ENCODE measurements at places on chromosomes 6 and 20.

DNA sequence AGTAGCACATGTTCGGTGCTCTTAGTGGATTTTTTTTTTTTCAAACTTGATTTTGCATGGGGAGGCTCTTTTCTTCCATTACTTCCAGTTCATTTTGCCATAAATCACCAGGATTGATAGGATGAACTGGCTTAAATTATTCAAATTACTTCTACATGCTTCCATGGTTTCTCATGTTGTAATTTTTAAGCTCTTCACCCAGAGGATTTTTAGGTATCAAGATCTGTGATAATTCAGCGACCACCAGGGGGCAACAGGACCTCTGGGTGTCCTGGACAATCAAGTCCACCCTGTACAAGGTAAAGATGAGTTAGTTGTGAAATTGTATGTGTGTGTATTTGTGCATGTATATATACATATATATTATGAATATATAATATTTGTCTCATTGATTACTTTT, 4.2 kb upstream of the EPHA7 start:
- DNase-seq, result peak; percentile 20

DNA sequence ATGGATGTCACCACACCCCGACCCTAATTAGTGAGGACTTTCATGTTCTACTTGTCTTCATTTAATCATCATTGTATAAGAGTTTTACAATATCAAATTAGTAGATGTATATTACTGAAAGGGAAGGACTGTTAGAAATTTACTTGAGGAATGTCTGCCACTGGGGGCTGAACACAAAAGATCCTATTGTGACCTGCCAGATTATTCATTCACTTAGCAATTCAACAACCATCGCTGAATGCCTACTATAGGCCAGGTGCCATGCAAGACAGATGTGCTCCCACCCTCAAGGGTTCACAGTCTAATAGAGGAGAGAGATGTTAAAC, 8.0 kb upstream of the RBCK1 start:
- no peak for DNase-seq

DNA sequence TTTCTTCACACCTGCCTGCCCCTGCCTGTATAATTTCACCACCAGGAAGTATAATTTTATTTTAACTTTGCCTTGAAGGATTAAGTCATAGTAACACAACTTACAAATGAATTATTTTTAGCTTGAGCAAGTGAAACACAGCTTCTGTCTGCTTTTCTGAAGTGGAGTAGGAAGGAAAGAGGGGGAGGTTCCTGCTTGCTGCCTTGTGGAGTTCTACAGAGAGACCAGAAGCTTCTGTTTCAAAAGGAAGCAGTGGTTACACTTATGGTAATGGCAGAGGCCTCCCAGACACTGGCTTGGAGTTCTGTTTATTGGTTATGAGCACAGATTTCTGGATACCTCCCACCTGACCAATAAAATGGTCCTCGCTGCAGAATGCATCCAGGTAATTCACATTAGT, 159.6 kb downstream of the TMEM200A start:
- no peak for DNase-seq

DNA sequence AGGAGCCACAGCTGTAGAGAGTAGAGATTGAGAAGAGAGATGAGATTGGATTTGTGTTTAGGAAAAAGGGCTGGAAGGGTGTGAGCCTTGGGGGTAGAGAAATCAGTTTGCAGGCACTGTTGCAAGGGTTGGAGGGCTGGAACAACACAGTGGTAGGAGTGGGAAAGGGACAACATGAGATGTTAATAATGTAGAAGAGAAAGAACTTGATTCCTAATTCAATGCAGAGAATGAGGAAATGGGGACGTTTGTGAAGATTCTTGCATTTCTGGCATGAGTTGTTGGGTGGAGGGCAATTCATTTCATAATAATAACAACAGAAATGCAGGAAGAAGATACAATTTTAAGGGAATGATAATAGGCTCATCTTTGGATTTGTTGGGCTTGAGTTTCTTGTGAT, 141.4 kb upstream of the TBX18 start:
- no peak for DNase-seq

DNA sequence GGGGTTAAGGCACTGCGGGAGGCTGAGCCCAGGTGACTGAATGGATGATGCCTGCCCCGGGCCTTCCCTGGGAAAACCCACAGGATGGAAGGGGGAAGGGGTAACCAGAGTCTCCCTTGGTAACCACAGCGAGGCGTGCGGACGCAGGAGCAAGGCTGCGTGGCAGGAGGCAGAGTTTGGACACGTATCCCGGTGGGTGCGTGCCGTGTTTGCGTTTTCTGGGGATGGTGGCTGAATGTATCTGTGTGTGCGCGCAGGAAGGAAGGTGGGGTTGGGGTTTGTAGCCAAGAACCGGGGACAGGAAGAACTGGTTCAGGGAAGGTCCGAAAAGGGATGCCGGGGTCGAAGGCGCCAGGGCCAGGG, 1.8 kb downstream of the MDGA1 start:
- peak; percentile 38 for DNase-seq

GRCh38 chr6:67630146-67630545, 1004.9 kb upstream of the ADGRB3 start:
- DNase-seq, result peak; percentile 1

DNA sequence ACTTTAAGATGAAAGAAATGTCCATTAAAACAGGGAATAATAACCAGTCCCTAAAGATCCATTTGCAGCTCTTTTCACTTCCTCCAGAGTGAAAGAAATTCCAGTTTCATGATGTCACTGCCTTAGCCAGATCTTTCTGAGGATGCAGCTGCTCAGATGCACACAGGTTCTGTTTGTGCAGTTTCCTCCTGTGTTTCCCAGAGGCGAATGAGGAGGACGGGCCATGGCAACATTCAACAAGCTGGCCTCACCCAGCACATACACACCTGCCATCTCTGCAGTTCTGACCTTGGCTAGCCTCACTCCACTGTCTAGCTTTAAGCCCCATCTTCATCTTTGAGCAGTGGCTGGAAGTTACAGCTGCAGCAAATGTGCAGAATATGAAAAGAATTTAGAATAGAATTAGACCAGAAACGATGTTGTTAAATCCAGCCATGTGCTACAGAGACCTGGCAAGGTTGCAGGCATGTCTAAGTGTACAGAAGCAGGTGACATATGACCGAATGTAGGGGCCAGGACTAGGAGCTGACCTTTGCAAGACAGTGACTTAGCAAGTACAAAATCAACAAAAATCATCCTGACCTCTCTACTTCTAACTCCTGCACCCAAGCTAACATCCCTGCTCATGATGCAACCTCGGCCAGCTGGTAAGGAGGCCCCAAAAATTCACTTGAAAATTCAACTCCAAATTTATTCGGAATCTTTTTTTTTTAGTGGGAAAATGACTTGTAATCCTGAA, 35.0 kb downstream of the FAM50B start:
- peak; percentile 80 for DNase-seq

- DNase-seq, result no peak
These were observed 138.3 kb upstream of the SGK1 start for GRCh38 chr6:134456226-134456625.

DNA sequence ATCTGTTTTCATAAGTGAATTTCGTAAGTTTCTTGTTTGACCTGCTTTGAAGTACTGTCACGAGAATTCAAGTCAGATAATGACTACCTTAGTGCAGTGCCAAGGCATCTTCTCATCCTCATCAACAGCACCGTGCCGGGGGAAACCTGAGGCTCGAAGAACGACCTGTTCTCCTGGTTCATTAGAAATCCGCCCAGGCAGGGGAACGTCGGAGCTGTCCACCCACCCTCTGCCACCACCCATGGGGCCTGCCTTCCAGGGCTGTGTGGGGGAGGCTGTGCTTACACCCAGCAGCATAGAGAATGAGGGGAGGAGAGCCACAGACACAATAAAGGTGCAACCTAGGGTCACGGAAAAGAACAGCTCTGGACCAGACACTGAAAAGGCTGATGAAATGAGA, 101.6 kb downstream of the RAMACL start:
- no peak for DNase-seq

GRCh38 chr6:31898383-31899011, 999 bp upstream of the EHMT2 start:
- peak; percentile 71 for DNase-seq

DNA sequence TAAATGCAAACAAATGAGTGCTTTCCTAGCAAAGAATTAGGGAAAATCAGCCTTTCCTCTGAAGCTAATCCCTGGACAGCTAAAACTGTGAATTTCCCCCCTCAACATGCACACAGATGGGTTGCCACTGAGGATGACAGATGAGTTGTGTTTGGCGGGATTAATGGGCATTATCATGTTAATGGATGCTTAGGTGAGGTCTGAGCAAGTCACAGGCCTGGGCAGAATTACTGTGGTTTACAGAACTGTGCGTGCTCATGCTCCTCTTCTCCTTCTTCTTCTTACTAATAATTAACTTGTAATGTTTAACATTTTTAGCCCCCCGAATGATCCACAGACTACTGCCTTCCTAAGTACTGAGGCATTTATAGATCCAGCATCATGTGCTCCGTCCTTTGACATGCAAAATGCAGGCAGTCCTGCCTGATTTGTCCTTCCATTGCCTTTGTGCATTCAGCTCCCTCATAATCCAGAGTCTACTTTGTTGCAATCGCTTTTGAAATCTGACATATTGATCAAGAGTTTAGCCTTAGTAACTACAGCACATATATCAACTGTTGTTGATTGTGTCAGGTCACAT, 753.4 kb upstream of the MMS22L start:
- DNase-seq, result no peak

GRCh38 chr6:113953346-113953745, 17.6 kb downstream of the HDAC2 start:
- peak; percentile 50 for DNase-seq

GRCh38 chr6:119830494-119831295, 481.1 kb upstream of the MAN1A1 start:
- DNase-seq, result no peak

GRCh38 chr6:31822036-31822821, 5.3 kb upstream of the HSPA1B start:
- peak; percentile 90 for DNase-seq

DNA sequence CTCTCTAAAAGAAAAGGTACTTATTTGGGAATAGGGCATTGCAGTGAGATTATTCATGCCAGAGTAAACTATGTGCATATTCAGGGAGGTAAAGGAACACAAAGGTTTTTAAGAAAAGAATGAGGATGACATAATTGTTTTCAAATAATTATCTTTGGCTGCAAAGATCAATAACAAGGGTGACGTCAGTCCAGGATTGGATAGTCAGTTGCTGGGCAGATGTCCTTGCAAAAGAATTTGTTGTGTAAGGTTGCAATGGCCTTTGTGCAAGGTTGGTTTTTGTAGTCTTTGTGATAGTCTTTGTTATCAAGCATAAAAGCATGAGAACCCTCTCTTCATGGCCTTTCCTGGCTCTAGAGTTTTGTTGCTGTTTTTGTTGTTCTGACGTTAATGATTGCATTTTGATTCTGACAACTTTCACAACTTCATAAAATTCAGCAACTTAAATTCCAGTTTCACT, 17.7 kb downstream of the LOC128125822 start:
- peak; percentile 39 for DNase-seq

GRCh38 chr20:57004416-57004815, 262.0 kb downstream of the BMP7 start:
- no peak for DNase-seq

GRCh38 chr6:119065955-119066354, 12.5 kb downstream of the FAM184A start:
- DNase-seq, result no peak

DNA sequence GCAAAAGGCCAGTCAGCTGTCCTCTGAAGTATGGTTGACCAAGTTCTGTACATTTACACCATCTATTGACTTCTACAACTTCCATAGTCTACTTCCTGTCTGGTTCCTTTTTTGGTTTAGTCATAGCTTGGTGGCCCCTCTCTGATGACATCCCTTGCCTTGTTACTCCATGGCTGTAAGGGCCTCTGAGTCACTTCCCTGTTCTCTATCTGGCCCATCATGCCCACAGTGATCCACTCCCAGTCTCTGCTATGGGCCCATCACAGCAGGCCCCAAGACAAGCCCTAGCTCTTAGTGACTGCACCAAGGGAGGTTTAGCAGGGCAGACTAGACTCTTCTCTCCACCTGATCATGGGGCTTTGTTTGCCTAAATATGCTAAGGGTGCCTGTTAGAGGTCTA, 441.6 kb downstream of the HACE1 start:
- DNase-seq, result no peak

- DNase-seq, result no peak
These were observed 29.2 kb upstream of the CNKSR3 start for GRCh38 chr6:154539593-154540269.

DNA sequence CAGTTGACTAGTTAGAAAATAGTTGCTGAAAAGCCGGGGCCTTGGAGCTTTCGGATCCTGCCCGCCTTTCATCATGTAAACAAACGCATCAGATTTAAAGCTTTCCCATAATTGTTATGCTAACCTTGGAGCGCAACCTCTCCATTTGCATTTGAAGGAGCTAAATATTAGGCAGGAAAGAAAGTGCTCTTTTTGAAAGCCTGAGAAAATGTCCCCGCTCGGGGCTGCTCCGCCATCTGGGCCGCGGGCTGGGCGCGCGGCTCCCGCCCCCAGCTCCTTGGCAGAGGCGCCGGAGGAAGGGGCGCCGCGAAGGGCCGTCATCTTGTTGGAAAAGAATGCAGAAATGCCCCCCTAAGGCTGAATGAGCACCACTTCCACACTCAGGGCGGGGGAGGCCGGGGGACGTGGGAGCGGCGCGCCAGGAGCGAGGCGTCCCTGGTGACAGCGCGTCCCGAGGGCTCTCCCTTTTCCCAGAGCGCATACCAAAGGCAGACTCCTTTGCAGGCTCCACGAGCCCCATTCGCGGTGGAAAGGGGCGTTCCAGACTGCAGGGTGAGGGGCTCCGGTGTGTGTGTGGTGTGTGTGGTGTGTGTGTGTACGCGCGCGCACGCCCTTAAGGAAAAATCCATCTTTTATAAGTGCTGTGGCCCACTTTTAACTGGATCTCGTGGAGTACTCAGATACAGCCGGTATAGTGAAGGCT, 145.6 kb upstream of the ID4 start:
- peak; percentile 40 for DNase-seq

- peak; percentile 47 for DNase-seq
These were observed 107.9 kb downstream of the BANF2 start for GRCh38 chr20:17807651-17808050.

GRCh38 chr6:87630746-87631145, 40.8 kb downstream of the ORC3 start:
- no peak for DNase-seq

GRCh38 chr6:140459209-140459608, 1084.8 kb upstream of the CITED2 start:
- DNase-seq, result no peak

DNA sequence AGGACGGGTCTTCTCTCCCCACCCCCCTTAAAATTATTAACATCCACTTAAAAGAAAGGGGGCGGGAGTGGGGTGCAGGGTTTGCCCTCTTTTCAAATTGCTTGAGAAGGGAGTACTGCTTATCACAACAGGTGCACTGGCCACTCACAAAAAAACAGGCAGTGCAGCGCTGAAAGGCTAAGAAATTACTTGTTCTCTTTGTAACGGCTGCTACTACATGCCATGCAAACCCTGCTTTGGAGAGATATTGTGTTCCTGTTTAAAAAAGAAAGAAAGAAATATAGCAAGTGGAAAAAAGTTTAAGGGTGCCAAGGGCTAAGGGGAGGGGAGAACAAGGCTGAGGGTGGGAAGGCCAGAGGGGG, 312.7 kb upstream of the JARID2 start:
- DNase-seq, result no peak
